ENCODE measurements at places on chromosomes 13 and 19.

DNA sequence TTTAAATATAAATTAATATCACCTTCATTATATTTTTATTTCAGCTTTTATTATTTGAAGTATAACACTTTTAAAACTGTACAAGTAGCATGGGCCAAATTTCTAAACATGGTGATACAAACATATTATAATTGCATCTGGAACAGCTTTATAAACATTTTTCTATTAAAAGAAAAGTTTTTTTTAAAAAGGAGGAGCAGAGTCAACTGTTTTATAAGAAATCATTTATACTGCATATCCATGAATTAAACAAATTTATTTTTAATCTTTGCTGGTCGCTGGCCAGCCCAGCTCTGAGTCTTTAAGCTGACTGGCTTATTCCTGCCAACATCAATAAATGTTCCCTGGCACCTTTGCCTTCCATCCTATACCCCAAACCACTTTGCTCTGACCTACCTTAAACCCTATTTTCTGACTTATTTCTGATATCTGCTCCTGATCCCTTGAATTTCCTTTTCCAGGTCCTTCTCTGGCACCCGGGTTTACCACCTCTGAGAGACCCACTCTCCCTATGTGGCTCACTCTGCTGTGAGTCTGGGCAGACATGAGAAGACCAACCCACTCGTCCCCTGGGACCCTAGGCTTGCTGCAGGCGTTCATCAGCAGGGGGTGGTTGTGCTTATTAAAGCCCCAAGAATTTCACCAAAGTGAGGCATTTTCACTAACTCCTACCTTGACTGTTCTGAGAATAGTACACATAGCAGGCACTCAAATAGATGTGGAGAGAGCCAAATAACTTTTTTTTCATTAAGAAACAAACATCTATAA lies 220.3 kb downstream of the KLF12 start:
- DNase-seq = no peak

GRCh38 chr19:46392837-46393236 lies 20.5 kb downstream of the CCDC8 start:
- no peak for DNase-seq

- DNase-seq = no peak
Observed at GRCh38 chr13:54775501-54776191, 1747.0 kb downstream of the OLFM4 start.

- DNase-seq = no peak
Observed at GRCh38 chr13:104309431-104309830, 1243.2 kb upstream of the SLC10A2 start.

DNA sequence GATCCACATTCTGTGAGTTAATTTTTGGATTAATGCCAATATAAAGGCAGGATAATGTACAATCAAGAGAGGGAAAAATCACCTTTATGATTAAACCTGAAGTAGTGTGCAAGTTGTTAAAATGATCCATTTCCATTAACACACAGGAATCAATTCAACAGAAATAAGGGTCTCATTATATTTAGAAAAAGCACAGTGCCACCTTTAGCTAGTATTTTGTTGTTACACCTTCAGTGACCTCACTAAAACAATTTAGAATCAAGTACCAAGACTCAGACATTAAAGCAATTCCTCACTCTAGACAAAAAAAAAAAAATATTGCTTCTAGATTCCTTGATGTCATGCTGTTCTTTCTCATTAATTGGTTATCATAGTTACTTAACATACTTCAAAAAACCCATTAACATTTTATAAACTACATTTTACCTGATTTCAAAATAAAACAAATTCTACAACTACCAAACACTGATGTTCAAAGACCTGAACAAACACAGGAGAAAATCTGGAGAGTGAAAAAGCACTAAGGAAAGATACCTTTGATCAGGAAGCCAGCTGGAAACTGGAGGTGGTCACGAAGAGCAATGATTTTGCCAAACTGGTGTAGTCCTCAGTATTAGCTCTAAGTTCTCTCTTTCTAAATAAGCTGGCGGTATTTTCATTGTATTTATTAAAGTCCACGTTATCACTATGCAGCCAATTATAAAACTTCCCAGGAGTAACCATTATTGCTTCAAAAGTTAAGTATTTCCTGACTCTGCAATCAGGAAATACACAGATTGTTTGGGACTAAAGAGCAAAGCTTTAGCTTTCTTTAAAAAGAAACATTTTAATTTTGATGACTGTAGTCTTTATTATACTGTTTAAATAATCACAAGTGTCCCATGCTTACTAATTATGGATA lies 115.3 kb downstream of the TBC1D4 start:
- no peak for DNase-seq

GRCh38 chr13:30915691-30916541 lies 9.8 kb downstream of the MEDAG start:
- no peak for DNase-seq

GRCh38 chr19:28737021-28737895 lies 475.7 kb downstream of the UQCRFS1 start:
- no peak for DNase-seq

GRCh38 chr13:37446503-37446902 lies 152.1 kb downstream of the POSTN start:
- no peak for DNase-seq

GRCh38 chr19:43562226-43562697 lies 13.1 kb downstream of the XRCC1 start:
- DNase-seq = no peak

- no peak for DNase-seq
Observed at GRCh38 chr13:106691861-106692260, 123.9 kb upstream of the ARGLU1 start.
